H1 (cell line): ENCODE measurements at places on chromosomes 6 and 20. TPM values are rescaled to one million over a fixed set of nuclear protein-coding genes. Genes with fewer than 3 reads are reported as not detected.

The CGA gene
- not detected in 2 replicates for total RNA-seq

The EFCAB8 gene
- 0.20 TPM in 1 of 2 replicates, not detected in the other for total RNA-seq

The MUCL3 gene
- 0.08 and 0.37 TPM in 2 replicates for total RNA-seq

The TMEM244 gene
- total RNA-seq, result not detected in 2 replicates

The MAS1 gene
- not detected in 2 replicates for total RNA-seq

The TPD52L1 gene
- 7.4 and 9.6 TPM in 2 replicates for total RNA-seq

The HLA-E gene
- 24.4 and 28.0 TPM in 2 replicates for total RNA-seq

The DNMT3B gene
- total RNA-seq, result 1,016 and 1,038 TPM in 2 replicates

The HS3ST5 gene
- 9.9 and 11.2 TPM in 2 replicates for total RNA-seq

The BMP6 gene
- 1.8 and 2.1 TPM in 2 replicates for total RNA-seq

The ELOVL4 gene
- total RNA-seq, result 15.0 and 15.1 TPM in 2 replicates

DNA sequence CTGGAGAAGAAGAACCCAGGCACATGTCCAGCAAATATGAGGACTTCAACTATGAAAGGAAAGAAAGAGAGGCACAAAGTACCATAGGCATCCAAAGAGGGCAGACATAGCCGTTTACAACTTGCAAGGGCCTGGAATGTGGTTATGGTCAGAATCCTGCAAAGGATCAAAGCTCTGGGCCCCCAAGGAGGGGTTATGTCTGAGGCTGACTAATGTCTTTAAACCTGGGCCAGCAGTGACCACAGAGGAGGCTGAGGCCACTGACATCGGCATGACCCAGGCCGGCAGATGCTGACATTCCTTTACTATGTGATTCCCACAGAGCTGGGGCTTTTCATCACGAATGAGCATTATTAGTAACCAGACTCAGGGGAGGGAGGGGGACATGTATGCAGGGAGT, 861.1 kb downstream of the DHX35 start:
- no peaks in the 10 kb centered on the region for H3K36me3 ChIP-seq
- no peak for DNase-seq
- H3K4me3 ChIP-seq, result no peak overlapping the region
- H3K4me1 ChIP-seq, result no peaks in the 10 kb centered on the region
- no peak overlapping the region for H3K27ac ChIP-seq

DNA sequence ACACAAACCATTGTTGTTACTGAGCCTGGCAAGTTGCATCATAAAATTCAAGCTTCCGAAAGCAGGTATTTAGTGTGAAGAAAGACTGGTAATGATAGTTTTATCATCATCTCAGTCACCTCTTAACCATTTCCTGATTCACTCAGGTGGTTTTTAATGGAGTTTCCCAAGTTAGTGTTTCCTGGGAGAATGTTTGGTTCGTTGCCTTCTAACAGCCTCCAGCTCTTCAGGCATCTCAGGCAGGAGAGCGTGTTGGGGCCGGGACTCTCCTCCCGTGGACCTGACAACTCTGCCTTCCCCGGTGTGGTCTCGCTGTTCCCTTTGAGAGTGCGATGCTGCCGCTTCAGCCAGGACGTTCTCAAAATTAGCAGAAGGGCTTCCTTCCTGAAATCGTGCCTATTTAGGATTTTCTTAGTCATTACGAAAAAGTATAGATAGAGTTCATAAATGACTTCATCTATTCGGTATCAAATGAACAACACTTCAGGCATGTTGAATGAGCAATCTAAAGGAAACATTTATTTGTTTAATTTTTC, 105.0 kb upstream of the QKI start:
- H3K4me3 ChIP-seq, result no peak overlapping the region
- no peaks in the 10 kb centered on the region for H3K27me3 ChIP-seq
- H3K4me1 ChIP-seq, result no peaks in the 10 kb centered on the region
- no peak for DNase-seq

DNA sequence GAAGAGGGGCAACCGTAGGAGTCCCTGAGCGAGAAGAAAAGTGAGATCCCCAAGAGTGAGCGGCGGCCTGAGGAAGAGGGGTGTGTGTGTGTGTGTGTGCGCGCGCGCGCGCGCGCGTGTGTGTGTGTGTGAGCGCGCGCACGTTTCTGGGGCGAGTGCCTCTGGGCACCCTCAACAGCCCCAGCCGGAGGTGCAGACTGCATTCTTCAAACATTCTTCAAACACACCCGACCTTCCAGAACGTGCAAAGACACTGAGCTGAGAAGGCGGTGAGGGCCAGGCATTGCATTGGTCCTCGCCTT, 76.2 kb upstream of the FOXP4 start:
- H3K27ac ChIP-seq, result no peak overlapping the region
- no peaks in the 10 kb centered on the region for H3K36me3 ChIP-seq
- H3K4me1 ChIP-seq, result peaks cover 29% of the 10 kb centered on the region
- peak overlapping the region; percentile 31 for H3K4me3 ChIP-seq

DNA sequence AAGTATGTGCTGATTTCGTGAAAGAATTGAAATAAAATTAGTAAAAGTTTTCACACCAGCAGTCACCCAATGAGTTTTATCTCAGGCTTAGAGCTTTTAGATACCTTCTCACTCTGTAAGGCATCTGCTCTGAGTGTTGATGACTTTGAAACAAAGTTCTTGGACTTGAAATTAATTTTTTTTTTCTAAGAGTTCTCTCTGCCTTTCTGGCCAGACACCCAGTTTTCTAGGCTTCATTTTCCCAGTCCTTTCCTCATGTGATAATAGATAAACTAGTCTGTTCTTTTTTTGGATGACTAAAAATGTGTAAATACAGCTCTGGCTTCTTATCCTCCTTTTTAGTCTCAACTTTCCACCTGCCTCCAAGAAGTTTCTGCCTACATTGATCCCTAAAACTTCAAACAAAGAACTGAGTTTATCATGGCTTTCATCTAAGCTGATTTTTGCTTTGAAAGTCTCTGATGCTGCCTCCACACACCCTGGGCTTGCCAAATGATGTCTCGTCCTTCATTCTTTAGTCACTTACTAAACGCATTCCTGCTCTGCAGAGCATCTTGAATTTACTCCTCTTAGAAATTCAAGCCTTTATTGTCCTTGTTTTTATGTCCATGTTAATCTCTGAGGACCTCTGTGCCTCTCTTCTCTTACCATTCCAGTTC, 32.7 kb downstream of the SLX4IP start:
- no peak overlapping the region for H3K4me3 ChIP-seq
- H3K4me1 ChIP-seq, result peaks cover 26% of the 10 kb centered on the region; the same call in 1 of the 2 replicates
- no peak for DNase-seq
- 0 out of 2 replicates have a peak overlapping the region, but pooled peaks have one; percentile 8 for H3K27ac ChIP-seq

GRCh38 chr6:32932132-32932868, 8.5 kb downstream of the HLA-DMB start:
- H3K36me3 ChIP-seq, result no peaks in the 10 kb centered on the region
- no peak overlapping the region for H3K27ac ChIP-seq
- no peak for DNase-seq
- no peak overlapping the region for H3K4me3 ChIP-seq
- H3K4me1 ChIP-seq, result no peaks in the 10 kb centered on the region

DNA sequence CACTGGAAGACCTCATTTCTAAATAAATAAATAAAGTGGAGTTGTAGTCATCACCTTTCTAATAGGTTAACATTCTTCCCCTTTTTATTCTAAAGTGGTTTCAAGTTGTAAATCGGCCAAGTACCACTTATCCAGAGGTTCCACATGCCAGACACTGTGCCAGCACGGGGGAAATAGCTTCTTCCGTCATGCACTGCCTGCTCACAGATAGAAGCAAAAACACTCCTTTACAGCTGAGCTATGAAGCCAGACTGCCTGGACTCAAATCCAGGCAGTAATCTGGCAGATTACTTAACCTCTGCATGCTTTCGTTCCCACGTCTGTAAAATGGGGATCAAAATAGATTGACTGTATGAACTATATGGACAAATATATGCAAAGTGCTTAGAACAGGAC, 17.2 kb upstream of the SCML4 start:
- H3K4me3 ChIP-seq, result no peak overlapping the region
- DNase-seq, result no peak
- H3K4me1 ChIP-seq, result no peaks in the 10 kb centered on the region
- no peaks in the 10 kb centered on the region for H3K36me3 ChIP-seq

GRCh38 chr20:8373579-8373978, 241.5 kb downstream of the PLCB1 start:
- H3K36me3 ChIP-seq, result no peaks in the 10 kb centered on the region
- H3K4me3 ChIP-seq, result no peak overlapping the region
- H3K27ac ChIP-seq, result no peak overlapping the region
- no peaks in the 10 kb centered on the region for H3K27me3 ChIP-seq
- no peak for DNase-seq
- no peaks in the 10 kb centered on the region; the same call in 1 of the 2 replicates for H3K4me1 ChIP-seq

GRCh38 chr20:48904566-48905296, 16.8 kb upstream of the ARFGEF2 start:
- H3K36me3 ChIP-seq, result no peaks in the 10 kb centered on the region
- H3K4me3 ChIP-seq, result no peak overlapping the region
- H3K27ac ChIP-seq, result no peak overlapping the region
- peaks cover 3% of the 10 kb centered on the region; the same call in 1 of the 2 replicates for H3K4me1 ChIP-seq
- DNase-seq, result peak; percentile 83
- no peaks in the 10 kb centered on the region for H3K27me3 ChIP-seq

- peaks cover 2% of the 10 kb centered on the region for H3K4me1 ChIP-seq
- H3K27me3 ChIP-seq, result no peaks in the 10 kb centered on the region
- H3K27ac ChIP-seq, result no peak overlapping the region
- no peaks in the 10 kb centered on the region for H3K36me3 ChIP-seq
Observed at GRCh38 chr6:162852192-162852591, 124.4 kb downstream of the PACRG start.

GRCh38 chr20:20363799-20364592, 3.9 kb upstream of the INSM1 start:
- H3K27me3 ChIP-seq, result peaks cover 75% of the 10 kb centered on the region
- peak overlapping the region; percentile 71 for H3K4me3 ChIP-seq
- peaks cover 6% of the 10 kb centered on the region; the same call in 1 of the 2 replicates for H3K4me1 ChIP-seq
- peak; percentile 84 for DNase-seq

DNA sequence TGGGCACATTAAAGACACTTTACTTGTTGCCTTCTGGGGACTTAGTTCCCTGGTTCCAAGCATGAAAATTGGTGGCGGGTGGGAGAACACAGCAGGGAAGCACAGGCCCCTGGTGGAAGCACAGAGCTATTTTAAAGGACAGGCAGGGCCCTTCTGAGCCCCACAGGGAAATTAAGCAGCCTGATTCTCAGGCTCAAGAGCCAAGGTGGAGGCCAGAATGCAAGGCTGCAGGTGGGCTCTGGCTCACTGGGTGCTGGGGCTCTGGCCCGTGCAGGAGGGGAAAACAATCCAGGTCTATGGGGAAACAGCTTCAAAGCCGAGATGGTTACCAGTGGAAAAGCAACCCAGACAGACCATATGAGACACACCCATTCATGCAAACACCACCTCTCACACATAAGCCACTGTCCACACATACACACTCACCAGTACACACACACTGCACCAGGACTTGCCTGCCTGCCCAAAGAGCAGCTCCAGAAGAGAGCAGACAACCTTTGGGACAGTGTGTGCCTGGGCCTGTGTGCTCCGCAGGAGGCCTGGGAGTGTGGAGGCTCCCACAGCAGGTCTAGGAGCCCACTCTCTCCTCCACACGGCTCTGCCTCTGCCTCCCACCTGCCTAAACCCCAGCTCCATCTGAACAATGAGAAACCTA, 30.6 kb downstream of the TFEB start:
- DNase-seq, result no peak
- peaks cover 5% of the 10 kb centered on the region for H3K4me1 ChIP-seq
- no peak overlapping the region for H3K4me3 ChIP-seq

DNA sequence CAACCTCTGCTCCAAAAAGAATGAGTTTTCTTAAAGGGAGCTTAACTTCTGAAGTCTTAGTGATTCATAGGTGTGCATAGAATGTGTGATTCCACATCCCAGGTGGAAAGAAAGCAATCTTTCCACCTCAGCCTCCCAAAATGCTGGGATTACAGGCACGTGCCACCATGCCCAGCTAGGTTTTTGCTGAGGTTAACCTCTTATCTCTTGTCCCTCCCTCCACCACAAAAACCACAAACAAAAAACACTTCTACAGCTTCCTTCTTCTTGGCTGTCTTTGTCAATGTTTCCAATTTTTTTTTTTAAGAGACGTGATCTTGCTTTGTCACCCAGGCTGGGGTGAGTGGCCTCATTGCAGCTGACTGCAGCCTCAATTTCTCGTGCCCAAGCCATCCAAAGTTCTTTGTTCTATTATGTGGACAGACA, 8.1 kb upstream of the CSE1L start:
- peaks cover 5% of the 10 kb centered on the region; the same call in 1 of the 2 replicates for H3K36me3 ChIP-seq
- no peaks in the 10 kb centered on the region for H3K27me3 ChIP-seq
- DNase-seq, result no peak
- H3K4me1 ChIP-seq, result no peaks in the 10 kb centered on the region
- no peak overlapping the region for H3K27ac ChIP-seq

DNA sequence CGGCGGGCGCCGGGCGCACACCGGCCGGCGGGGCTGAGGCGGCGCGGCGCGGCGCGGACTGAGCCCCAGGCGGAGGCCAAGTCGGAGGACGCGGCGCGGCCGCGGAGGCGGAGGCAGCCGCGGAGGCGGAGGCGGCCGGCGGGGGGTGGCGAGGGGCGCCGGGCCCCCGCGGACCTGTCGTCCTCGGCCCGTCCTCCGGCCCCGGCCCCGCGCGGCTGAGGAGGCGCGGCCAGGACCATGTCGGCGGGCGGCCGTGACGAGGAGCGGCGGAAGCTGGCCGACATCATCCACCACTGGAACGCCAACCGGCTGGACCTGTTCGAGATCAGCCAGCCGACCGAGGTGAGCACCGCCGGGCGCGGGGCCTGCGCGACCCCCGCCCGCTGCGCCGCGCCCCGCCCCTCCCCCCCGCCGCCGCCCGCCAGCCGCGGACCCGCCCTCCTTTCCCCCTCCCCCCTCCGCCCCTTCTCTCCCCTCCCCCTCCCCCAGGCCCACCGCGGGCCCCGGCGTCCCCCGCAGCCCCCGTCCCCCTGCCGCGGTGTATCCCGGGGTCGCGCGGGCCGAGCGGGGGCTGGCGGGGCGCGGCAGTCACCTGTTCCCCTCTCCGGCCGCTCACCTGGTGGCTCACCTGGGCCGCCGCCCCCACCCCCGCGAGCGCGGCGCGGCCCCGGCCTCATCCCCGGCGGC, at the start of gene AFDN:
AFDN (plus strand) TSS at position 16 of the 687 bp plus-strand sequence; CDS start at position 238, 222 bp downstream.
- H3K36me3 ChIP-seq, result no peaks in the 10 kb centered on the region; the same call in 1 of the 2 replicates
- peak; percentile 63 for DNase-seq
- H3K27me3 ChIP-seq, result no peaks in the 10 kb centered on the region; the same call in 1 of the 2 replicates
- H3K27ac ChIP-seq, result peak within 1 kb of the TSS; percentile 64

DNA sequence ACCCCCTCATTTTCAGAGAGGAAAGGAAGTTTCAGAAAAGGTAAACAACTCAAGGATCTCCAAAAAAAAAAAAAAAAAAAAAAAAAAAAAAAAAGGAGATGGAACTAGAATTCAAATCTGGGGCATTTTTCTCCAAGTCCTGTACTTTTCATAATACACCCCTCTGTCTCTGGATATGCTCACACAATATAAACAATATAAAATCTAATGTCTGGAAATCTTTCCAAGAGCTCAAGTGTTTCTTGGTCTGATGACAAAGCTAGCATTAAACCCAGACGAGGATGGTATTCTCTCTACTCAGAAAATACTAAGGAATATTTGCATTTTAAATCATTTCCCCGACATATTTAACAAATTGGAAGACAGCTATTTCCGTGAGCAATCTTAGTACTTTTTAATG, 5.8 kb downstream of the GCM1 start:
- no peak overlapping the region for H3K4me3 ChIP-seq
- H3K27me3 ChIP-seq, result no peaks in the 10 kb centered on the region
- no peak for DNase-seq
- no peak overlapping the region for H3K27ac ChIP-seq
- peaks cover 4% of the 10 kb centered on the region for H3K4me1 ChIP-seq

GRCh38 chr20:22941550-22941949, 93.6 kb upstream of the SSTR4 start:
- H3K27me3 ChIP-seq, result no peaks in the 10 kb centered on the region
- H3K4me3 ChIP-seq, result no peak overlapping the region
- H3K27ac ChIP-seq, result no peak overlapping the region
- no peaks in the 10 kb centered on the region for H3K4me1 ChIP-seq

GRCh38 chr6:57221191-57221935, 744 bp downstream of the RAB23 start:
- H3K36me3 ChIP-seq, result peaks cover 4% of the 10 kb centered on the region; the same call in 1 of the 2 replicates
- peak overlapping the region; percentile 93 for H3K4me3 ChIP-seq
- no peaks in the 10 kb centered on the region for H3K27me3 ChIP-seq
- no peaks in the 10 kb centered on the region for H3K4me1 ChIP-seq
- peak overlapping the region; percentile 80 for H3K27ac ChIP-seq
